ENCODE measurements at places on chromosomes 13 and 19.

GRCh38 chr19:35142606-35143230, 337 bp upstream of the FXYD7 start:
- peak; percentile 65 for DNase-seq

DNA sequence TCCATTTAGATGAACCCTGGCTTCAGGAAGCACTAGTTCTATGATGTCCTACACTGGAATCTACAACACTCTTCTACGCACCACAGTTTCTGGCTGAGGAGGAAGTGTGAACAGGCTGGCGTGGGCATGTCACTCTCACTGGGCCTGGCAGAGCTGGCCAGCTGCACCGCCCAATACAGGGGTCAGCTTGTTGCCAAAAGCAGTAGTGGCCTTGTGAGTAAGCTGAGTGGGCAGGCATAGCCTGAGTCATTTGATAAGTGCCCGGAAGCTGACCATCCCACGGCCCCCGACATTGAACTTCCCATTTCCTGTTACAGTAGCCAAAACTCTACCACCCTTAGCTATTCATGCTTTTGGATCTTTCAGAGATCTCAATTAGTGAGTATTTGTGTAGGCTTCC, 240.9 kb upstream of the SERP2 start:
- DNase-seq, result no peak

DNA sequence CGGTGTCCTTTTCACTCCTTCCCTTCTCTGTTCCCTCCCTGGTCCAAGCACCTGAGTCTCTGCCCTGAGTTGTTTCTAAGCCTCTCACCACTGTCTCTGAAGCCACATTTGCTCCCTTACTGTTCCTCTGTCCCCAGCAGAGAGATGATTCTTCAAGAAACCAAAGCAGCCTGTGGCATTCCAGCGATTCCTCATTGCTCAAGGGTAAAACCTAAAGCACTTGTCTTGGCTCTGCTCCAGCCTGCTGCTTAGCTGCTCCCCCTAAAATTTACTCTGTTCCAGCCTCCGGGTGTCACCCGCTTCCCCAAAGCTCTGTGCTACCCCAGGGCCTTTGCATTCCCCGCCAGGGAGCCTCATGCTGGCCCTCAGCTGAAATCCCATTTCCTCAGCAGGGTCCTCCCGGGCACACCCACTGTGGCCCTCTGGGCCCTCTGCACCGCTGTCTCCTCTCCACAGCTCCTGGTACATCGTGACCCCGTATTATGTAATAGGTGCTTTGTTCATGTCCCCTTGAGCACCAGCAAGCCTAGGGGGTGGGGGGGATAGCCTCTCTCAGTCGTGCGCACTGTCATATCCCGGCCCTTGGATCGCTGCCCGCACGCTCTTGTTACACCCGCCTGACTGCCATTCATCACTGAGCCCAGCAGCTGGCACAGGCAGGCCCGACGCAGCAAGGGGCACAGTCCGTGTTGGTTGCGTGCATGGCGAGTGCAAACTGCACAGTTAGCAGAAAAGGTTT, 15.8 kb downstream of the TECR start:
- DNase-seq, result peak; percentile 74

DNA sequence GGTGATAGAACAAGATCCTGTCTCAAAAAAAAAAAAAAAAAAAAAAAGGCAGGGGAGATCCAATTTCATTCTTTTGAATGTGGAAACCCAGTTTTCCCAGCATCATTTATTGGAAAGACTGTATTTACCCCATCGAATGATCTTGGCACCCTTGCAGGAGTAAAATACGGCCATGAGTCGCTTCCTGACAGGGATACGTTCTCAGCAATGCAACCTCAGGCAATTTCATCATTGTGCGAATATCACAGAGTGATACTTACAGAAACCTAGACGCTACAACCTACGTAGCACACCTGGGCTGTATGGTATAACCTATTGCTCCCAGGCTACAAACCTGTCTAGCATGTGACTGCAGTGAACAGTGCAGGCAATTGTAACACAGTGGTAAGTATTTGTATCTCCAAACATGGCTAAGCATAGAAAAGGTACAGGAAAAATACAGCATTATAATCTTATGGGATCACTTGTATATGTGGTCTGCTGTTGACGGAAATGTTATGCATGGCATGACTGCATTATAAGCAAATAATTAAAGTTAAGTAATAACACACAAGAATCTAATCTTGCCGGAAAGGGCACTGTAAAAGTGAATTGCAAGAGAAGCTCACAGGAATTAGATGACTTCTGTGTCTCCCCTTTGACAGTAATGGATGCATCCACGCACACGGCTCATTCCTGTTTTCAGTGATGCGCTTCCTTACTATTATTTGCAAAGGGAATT, 24.1 kb downstream of the RFX2 start:
- DNase-seq, result no peak

- peak; percentile 51 for DNase-seq
Observed at GRCh38 chr13:110546926-110547325, 14.6 kb downstream of the RAB20 start.

DNA sequence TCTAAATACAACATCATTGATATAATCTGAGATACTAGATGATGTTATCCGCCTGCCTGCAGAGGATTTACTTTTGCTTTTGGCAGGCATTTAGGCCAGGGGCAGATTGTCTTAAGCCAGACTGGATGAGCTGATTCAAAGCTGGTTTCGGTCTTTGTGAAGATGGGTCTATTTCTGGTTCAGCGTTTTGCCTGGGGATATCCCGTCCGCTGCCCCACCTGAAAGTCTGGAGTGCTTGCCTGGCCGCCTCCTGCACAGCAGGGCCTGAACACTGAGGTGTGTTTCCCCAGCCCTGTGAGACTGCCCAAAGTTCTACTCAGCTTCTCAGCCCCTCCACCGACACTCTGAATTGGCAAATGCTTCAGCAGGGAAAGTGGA, 149.7 kb downstream of the KATNAL1 start:
- no peak for DNase-seq

DNA sequence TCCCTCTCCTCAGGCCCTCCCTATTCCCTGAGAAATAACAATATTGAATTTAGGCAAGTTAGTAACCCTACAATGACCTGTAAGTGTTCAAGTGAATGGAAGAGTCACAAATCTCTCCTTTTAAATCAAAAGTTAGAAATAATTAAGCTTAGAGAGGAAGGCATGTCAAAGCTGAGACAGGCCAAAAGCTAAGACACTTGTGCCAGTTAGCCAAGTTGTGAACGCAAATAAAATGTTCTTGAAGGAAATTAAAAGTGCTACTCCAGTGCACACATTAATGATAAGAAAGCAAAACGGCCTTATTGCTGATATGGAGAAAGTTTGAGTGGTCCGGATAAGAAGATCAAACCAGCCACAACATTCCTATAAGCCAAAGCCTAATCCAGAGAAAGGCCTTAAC, 120.9 kb downstream of the RBM26 start:
- no peak for DNase-seq

GRCh38 chr13:51825165-51825592, 19.8 kb downstream of the TMEM272 start:
- DNase-seq, result no peak

GRCh38 chr19:45005787-45006186, 4.5 kb downstream of the RELB start:
- no peak for DNase-seq

DNA sequence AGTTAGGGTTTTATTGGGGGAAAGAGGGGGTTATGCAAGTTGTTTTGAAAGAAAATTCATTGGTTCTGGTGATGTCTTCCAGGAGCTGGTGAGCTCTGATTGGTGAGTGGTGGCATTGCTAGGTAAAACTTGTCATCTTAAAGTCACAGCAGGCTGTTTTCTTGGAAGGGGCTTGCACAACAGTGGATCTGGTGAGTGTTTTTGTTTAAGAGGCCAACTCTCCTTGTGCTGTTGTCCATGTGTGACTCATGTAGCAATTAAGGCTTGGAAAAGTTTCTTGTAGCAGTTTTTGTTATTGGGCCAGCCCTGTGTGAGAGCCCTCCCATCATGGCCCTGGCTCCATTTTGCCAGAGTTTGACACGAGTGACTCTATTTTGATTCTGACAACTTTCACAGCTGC, 109.4 kb downstream of the RFC3 start:
- no peak for DNase-seq

DNA sequence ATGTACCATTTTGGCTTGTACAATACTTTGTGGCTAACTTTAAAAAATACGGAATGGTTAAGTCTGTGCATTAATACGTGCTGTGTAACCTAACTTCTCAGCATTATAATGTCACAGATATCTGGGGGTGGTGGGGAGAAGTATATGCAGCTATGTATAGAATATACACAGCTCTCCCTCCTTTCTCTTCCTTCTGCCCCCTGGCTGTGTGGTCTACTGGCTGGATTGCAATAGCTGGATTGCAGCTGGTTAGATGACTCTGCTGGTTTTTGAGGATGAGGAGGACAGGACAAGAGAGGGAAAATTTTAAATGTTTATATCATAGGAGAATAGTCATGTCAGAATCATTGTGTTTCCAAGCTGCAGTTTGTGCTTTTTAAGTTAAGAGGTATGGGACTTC, 9.7 kb downstream of the RNASEH2B start:
- DNase-seq, result no peak

DNA sequence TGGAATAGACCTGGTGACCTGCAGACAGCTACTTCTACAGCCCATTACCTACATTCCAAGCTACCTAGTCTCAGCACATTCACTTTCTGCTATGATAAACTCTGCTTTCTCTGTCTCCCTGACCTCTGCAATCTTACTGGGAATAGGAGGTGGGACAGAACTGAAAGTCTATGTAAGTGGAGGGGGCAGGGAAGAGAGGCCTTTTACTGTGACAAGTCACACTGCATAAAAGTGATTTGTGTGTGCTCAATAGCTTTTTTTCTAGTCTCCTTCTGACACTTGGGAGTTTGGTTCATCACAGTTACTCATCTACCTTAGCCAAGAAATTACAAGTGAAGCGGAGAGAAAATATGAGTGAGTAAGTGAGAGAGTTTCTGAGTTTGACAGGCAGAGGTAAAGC, 322.4 kb downstream of the OLFM4 start:
- DNase-seq, result no peak

DNA sequence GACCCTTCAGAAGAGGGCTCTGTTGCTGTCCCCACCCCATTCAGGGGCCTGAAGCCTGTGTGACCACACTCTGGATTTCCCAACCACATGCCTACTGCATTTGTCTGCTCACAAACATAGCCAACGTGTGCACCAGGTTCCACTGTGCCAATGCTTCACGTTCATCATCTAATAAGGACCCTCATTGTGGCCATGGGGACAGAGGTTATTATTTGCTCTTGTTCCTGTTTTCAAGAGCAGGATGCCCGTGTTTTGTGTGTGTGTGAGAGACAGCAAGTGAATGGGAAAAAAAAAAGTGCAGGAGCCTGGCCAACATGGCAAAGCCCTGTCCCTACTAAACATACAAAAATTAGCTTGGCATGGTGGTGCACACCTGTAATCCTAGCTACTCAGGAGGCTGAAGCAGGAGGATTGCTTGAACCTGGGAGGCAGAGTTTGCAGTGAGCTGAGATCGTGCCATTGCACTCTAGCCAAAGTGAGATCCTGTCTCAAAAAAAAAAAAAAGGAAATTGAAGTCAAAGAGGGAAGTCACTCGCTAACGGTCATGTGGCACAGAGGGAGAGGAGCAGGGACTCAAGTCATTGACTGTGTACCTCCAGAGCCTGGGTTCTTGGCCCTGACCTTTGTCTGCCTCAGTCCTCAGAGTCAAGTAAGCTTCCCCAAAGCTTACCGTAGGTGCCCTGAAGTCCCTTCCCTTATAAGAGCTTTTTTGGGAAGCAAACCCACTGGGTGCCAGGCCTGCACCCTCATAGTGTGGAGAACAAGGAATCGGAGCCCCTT, 6.9 kb downstream of the B3GNT8 start:
- DNase-seq, result no peak

DNA sequence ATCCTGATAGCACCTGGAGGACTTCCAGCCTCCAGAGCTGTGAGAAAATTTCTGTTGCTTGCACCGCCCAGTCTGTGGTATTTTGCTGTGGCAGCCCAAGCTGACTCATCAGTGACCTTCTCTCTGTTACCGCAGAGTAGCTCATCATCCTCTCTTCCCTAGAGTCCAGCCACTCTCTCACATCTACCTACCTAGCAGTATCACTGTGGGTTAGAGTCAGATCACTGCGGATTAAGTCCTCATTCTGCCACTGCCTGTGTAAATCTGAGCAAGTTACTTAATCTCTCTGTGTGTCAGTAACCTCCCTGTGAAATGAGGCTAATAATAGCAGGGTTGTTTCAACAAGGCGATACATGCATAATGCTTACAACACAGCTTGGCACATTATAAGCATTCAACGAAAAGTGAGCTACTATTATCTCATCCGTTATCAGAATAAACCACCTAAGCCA, 40.3 kb upstream of the USPL1 start:
- no peak for DNase-seq

DNA sequence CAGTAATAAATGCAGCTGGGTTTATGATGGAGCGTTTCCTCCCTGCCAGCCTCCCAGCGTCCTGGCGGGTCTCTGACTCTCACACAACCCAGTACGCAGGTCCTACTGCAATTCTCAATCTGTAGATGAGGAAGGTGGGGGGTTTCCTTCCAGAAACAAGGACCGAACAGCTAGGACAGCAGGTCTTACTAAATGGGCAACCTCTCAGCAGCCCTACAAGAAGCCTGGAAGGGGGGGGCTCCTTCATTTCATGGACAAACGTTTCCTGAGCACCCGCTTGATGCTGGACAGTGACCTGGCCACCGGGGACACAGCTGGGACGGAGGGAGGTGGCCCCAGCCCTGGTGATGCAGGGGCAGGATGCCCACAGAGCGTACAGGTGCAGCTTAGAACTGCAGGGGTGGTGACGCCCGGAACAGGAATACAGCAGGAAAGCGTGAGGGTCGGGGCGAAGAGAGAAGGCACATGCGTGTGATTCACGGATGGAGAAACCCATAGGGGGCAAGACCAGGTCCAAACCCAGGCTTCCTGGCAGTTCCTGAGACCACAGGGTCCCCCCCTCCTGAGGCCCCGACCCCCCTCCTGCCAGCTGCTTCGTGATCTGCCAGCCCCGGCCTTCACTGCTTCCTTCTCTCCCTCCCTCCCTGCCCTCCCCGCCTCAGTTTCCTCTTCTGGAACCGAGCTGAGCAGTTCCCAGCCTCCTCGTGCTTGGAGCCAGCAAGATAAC, 732 bp upstream of the C2CD4C start:
- DNase-seq, result no peak

DNA sequence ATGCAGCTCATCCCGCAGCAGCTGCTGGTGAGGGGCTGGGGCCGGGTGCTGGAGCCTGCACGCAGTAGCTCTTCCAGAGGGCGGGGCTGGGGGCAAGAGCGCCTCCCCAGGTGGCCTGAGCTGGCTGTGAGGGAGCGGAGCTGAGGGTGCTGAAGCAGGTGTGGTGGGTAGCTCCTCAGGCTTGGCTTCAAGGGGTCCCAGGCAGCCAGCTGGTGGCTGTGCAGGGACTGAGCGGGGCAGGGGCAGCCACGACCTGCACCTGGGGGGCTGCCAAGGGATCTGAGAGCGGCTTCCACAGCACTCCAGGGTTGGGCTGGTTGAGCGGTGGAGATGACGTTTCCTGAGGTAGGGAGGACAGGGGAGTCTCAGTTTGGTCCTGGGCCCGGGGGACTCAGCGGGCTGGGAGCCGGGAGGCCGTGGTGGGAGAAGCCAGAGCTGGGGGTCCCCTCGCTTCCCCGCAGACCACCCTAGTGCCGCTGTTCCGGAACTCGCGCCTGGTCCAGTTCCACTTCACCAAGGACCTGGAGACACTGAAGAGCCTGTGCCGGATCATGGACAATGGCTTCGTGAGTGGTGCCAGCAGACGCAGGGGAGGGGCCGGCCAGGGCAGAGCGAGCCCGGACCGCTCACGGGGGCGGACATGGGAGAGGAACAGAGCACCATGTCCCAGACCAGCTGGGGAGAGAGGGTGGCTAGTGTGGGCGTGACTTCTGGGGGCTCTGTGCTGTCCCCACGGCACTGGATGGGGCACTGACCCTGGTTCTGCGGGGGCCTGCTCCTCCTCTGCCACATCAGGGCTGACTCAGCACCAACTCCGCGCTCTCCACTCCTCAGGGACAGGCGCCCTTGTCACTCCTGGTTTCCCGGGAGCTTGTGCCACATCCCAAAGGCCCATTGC, 7.4 kb downstream of the PTOV1 start:
- DNase-seq, result no peak
